ENCODE measurements at places on chromosomes 5 and 9. TPM values are rescaled to one million over a fixed set of nuclear protein-coding genes. Genes with fewer than 3 reads are reported as not detected.

DNA sequence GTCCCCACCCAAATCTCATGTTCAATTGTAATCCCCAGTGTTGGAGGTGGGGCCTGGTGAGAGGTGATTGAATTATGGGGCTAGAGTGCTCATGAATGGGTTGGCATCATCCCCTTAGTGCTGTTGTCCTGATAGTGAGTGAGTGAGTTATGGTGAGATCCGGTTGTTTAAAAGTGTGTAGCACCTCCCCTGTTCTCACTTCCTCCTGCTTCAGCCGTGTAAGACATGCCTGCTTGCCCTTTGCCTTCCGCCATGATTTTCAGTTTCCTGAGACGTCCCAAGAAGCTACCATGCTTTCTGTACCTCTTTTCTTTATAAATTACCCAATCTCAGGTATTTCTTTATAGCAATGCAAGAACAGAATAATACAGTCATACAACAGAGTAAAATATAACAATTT, 742 bp upstream of the LECT2 start:
- DNase-seq, result no peak

DNA sequence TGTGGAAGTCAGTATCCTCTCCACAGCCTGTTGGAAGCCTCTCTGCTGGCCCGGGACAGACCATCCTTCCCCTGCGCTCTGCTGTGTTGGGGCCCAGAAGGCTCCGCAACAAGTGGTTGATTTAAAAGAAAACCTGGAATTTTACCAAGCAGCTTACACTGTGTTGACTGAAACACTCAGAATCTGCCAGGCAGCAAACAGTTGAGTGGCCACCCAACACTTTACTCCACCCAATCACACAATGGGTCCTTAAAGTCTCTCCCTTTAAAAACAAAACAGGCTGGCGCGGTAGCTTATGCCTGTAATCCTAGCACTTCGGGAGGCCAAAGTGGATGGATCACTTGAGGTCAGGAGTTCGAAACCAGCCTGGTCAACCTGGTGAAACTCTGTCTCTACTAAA, 28.0 kb upstream of the DMRT3 start:
- DNase-seq, result no peak

Gene GAPT
- not detected for total RNA-seq

DNA sequence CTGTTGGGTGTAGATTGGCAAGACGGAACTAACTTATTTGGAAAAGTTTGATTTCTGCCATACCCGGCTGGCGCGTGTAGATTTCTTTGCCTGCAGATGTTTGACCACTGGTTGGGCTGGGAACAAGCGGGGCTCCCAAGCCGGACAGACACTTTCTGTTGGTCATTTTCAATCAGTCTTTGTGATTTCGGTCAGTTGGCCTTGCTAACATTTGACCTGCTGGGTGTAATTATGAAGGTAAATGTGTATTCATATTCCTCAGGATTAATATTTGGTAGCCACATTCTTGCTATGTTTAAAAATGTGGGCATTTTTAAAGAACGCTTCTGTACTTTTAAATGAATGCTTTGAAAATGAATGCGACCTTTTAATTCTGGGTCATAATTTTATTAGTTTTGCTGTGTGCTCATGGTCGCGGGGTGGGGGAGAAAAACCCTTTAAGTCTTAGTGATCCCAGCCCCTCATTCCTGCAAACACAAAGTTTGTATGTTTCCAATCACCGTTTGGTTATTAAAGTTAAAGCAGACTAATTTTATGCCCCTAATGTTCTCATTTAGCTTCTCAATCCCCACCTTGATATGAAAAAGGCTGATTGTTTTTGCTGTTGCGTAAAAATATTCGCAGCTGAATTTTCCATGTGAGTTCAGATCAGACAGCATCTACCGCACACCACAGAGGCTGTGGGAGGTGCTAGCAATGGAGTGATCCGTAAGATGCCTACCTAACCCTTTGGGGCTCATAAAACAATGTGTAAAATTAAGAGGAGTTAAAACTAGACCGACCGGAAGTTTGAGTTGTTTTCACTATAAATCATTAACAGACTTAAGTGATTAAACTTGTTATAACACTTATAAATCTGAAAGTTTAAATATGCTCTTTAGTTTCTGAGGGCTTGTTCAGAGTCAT, 1.5 kb downstream of the RASGRF2 start:
- DNase-seq, result peak; percentile 40

DNA sequence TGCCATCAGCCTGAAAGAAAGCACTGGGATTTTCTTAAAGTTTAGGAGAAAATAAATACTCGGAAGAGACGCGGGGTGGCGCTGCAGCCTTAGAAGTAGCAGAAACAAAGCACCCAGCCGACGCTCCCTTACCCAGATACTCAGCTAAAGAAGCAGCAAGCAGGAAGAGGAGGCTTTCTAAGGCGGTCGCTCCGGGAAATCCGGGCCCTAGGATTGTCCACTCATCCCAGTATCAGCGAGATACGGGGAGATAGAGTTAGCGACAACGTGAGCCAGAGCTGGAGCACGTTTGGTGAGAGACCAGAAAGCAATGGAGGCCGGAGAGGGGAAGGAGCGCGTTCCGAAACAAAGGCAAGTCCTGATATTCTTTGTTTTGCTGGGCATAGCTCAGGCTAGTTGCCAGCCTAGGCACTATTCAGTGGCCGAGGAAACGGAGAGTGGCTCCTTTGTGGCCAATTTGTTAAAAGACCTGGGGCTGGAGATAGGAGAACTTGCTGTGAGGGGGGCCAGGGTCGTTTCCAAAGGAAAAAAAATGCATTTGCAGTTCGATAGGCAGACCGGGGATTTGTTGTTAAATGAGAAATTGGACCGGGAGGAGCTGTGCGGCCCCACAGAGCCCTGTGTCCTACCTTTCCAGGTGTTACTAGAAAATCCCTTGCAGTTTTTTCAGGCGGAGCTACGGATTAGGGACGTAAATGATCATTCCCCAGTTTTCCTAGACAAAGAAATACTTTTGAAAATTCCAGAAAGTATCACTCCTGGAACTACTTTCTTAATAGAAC, at the start of gene PCDHB2:
PCDHB2 (plus strand) TSS at position 135 of the 782 bp plus-strand sequence; CDS start at position 311, 176 bp downstream.
- DNase-seq, result peak; percentile 1

GRCh38 chr9:114591291-114591787, 3.8 kb downstream of the ATP6V1G1 start:
- DNase-seq, result no peak

- DNase-seq, result peak; percentile 6
These were observed 36.5 kb downstream of the PPIC start for GRCh38 chr5:122999947-123000563.

GRCh38 chr5:125484272-125484741, 737.9 kb upstream of the ZNF608 start:
- peak; percentile 95 for DNase-seq

- DNase-seq, result no peak
These were observed 1.1 kb upstream of the SSBP2 start for GRCh38 chr5:81751836-81752643.

- DNase-seq, result no peak
These were observed 26.6 kb upstream of the CRB2 start for GRCh38 chr9:123329329-123329955.

DNA sequence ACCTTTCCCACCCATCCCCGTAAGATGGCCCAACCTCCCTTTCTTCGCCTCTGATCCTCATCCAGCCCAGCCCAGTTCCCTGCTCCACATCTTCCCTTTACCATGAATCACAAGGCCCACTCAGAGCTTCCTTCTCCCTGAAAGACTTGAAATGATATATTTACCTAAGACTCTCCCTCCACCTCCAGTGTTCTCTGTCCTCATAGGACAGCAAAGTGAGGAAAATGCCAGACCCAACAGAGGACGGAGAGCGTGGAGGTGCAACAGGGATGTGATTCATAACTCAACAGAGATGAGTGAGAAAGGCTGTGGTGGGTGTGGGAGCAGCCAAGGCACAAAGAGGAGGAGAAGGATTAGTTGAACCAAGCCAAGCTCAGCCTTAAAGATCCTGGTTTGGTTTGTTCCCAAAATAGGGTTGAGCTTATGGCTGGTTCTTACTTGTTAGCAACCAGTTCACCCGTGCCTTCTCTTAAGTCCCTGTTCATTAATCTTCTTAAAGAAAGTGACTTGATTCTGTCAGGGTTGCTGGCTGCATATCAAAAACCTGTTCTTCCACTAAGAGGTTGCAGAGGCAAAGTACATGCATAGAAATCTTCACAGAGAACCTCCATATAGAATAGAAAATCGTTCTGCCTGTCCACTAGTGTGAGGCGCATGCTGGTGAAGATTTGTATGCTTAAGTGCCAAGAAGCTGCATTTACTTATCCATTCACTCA, 183.2 kb downstream of the ACTL7B start:
- DNase-seq, result peak; percentile 12

DNA sequence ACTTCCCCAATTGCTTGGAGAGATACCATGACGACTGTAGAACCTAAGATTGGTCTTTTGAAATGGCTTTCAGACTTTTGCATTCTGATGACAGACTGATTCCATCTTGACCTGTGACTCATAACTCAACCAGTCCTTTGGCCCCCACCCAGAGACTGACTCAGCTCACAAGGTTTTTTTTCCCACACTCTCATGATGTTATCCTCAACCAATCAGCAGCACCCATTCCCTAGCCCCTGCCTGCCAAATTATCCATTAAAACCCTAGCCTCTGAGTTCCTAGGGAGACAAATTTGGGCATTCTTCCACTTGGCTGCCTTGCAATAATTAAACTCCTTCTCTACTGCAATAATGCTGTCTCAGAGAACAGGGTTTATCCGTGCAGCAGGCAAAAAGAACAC, 1263.3 kb upstream of the CDH9 start:
- peak; percentile 66 for DNase-seq

DNA sequence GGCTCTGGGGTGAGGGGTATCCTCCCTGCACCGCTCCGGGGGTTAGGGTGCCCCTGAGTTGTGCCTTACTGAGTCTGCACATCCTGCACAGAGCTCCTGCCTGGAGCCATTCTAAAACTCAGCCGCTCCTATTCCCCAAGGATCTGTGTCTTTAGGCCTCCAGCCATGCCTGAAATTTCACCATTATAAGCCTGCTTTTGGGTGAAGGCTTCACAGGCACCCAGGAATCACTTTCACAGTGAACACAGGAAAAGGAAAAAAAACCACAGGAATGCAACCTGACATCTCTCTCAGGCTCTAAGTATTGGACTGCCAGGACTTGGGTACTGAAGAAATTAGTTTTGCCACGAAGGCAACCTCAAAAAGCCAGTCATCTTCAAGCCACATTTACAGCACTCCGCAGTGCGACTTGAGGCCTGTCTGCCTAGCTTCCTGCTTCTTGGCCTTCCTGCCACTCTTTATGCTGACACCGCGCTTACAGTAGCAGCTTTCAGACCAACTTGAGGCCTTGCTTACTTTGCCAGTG, 30.9 kb downstream of the GALNT10 start:
- DNase-seq, result peak; percentile 99

DNA sequence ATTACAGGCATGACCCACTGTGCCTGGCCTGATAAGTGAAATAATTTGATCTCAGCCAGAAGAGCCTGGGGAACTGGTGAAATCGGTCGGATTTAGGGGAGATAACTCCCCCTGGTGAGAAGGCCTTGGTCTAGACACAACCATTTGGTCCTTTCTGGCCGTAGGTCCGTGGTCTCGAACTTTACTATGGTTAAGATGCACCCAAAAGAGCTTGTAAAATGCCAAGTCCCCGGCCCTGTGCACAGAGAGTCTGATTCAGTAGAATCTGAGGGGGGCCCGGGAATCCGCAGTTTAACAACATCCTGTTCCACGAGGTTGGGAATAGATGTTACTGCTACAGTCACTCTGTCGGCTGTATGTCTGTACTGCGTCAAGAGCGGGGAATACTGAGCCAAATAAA, 140.7 kb downstream of the C9orf50 start:
- no peak for DNase-seq

GRCh38 chr5:131633830-131634229, 1.2 kb downstream of the RAPGEF6 start:
- DNase-seq, result no peak

GRCh38 chr5:40260361-40260760, 419.4 kb upstream of the PTGER4 start:
- DNase-seq, result no peak
